ENCODE measurements at places on chromosomes 3 and 15.

DNA sequence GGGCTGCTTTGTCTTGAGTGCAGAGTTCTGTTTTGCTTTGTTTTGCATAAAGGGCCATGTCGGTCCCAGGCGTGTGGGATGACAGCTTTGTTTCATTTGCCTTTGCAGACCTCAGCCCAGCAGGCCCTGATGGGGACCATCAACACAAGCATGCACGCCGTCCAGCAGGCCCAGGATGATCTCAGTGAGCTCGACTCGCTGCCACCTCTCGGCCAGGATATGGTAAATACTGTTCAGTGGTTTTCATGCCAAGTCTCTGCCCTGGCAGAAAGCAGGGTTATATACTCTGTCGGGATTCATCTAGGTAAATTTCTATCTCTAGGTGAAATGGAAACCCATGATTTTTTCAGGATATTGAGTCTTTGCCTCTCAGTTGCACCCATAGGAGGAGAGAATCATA lies 343.9 kb upstream of the TPM1 start:
- no peak for DNase-seq

- DNase-seq = no peak
Observed at GRCh38 chr3:51966016-51966415, 1.2 kb downstream of the PCBP4 start.

GRCh38 chr3:14573706-14574105 lies 33.6 kb upstream of the GRIP2 start:
- no peak for DNase-seq

DNA sequence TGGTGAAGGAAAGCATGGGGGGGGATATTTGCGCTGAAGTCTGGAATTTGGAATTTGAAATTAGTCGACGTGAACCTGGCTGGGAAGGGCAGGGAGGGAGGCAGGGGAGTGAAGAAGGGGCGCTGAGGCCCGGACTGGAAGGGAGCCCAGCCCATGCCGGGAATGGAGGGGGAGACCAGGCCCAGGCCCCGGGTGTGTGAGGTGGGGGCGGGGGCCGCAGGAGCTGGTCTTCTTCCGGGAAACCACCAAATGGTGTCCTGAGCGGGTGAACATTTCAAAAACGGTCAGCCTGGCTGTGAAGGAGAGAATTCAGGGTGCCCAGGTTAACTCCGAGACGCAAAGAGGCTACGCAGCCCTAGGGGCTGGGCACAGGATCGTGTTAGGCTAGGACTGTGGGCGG lies 497 bp upstream of the PRR20G start:
- DNase-seq = no peak

- peak; percentile 61 for DNase-seq
Observed at GRCh38 chr3:98333989-98334606, 19.6 kb upstream of the OR5K4 start.

DNA sequence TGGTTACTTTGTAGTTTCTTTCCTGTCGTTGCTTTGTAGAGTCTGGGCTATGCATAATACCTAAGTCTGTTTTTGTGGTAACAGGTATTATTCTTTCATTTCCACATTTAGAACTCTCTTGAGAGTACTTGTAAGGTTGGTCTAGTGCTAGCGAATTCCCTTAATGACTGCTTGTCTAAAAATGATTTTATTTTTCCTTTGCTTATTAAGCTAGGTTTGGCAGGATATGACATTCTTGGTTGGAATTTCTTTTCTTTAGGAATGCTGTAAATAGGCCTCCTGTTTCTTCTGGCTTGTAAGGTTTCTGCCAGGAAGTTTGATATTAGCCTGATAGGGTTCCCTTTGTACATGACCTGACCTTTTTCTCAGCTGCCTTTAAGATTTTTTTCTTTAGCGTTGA lies 70.1 kb upstream of the SGO1 start:
- no peak for DNase-seq

DNA sequence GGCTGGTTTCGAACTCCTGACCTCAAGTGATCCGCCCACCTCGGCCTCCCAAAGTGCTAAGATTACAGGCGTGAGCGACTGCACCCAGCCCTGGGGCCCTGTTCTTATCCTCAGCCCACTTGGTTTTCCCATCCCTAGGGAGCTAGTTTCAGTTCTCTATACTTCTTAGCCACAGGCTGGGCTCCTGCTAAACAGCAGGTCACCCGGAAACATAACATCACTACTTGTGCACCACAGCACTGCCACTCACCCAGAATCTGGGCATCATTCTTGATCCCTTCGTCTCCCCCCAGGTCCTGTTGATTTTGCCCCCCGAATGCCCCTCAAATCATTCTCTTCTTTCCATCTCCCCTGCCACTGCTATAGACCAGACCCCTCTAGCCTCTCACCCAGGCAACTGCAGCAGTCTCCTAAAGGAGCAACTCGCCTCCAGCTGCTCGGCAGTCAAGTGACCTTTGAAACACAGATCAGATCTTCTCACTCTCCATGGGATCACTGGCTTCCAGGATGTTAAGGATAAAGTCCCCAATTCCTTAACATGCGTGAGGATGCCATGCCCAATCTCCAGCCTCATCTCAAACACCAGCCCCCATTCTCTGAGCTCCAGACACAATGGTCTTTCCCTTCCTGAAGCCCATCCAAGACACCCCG lies 5.6 kb upstream of the AP3S2 start:
- DNase-seq = no peak

DNA sequence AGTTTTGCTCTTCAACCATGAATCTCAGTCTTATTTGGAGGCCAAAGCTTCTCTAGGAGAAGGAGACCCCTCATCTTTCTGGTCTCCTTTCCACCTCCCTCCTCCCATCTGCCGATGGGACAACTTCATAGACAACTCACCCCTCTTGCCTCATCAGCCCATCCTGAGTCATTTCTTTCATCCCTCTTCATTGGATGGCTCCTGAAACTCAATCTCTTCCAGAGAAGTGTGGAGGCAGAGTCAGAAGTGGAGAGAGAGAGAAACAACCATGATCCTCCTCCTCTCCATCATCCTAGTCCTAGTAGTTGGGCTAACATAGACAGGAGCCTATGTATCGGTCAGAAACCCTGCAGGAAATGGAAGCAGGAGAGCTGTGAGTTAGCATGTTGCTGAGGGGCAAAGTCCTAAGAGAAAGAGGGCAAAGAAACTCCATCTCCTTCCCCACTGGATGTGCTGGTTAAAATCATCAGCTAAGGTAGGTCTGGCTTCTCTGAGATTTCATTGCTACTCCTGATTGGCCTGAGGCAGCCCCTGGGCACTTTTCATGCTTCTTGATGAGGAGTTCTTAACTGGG lies 21.3 kb upstream of the HCN4 start:
- DNase-seq = peak; percentile 63

DNA sequence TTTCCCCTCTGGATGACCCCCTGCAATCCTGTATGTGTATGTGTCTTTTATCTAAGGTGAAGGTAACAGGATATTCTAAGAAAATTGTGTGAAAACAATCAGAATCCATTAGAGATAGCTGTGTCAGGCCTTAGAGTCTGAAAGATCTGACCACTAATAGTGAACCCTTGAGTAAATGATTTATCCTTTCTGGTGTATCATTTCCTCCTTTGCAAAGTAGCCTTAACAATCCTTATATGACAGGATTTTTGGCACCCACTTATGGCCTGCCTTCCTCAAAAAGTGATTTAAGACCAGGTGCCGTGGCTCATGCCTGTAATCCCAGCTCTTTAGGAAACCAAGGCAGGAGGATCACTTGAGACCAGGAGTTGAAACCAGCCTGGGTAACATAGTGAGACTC lies 110.2 kb downstream of the RBPMS2 start:
- no peak for DNase-seq
